CD8-positive, alpha-beta memory T cell (primary cell): ENCODE measurements at places on chromosomes 7 and 10. TPM values are rescaled to one million over a fixed set of nuclear protein-coding genes. Genes with fewer than 3 reads are reported as not detected.

The TMEM26 gene
- not detected for total RNA-seq

The ANXA7 gene
- total RNA-seq = 154 TPM

The TUBAL3 gene
- total RNA-seq = not detected

The PWWP2B gene
- total RNA-seq = 3.7 TPM

The GSTO1 gene
- total RNA-seq = 122 TPM

The HNRNPH3 gene
- 171 TPM for total RNA-seq

The SHOC2 gene
- 57.4 TPM for total RNA-seq

The GIGYF1 gene
- total RNA-seq = 54.7 TPM

The ZFYVE27 gene
- total RNA-seq = 28.6 TPM

DNA sequence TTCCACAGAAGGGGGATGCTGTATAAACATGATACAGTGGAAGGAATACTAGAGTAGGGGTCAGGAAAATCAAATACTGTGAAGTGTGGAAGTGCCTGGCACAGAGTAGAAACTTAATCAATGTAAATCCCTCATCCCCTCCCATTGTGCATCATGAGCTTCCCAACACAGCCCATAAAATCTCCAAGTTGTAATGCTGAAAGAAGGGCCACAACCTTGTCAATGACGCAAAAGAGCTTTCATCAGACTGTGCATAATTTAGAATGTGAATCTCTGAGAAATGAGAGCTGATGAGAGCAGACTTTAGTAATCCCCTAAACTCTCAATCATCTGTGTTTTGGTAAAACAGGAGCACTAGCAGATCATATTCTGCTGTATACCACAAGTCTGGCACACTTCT, 105.2 kb upstream of the IMMP2L start:
- DNase-seq = no peak

GRCh38 chr10:11256896-11257295, 239.2 kb downstream of the CELF2 start:
- DNase-seq = no peak

DNA sequence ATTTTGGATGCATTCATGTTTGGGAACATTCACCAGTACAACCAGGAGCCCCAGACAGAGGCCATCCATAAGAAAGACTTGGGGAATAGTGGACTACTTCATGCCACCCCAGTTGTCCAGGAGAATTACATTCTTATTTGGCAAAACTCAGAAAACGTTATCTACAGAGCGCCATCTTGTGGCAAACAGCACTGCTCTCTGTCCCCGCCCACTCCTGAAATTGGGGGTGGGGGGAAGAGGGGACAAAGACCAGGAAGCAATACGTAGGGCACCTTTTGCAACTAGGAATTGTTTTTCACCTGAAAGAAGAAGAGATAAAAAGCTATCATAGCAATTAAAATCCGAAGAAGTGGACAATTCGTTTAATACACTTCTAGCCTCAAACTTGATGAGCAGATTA, 134.6 kb upstream of the MGMT start:
- no peak for DNase-seq

DNA sequence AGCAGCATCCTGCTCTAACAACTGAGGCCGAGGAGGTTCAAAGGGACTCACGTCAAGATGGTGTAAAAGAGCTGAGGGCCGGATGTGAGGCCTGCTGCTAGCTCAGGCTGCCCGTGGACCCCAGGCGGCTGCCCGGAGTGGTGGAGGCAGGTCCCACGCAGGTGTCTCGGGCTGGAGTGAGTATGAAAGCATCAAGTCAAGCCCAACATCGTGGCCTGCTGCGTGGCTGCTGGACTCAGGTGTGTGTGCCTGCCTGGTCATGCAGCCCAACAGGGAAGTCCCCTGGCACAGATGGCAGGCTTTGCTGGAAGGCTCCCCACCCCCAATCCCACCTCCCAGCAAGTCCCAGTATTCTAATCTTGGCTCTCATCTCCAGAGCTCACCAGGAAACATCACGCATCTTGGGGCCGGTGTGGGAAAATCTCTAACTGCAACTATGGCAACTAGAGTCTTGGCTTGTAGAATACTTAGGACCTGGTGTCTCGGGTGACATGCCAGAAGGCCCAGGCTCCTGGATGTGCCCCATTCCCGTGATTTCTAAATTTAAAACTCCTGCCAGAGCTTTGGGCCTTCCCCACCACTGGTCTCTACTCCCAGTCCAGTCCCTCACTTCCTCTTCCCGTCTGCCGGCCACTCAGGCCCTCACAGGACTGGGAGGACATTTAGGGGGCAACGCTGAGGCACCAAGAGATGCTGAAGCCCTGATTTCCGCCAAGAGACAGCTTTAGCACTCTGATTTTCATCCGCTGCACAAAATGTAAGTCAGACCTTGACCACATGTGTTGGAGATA, 85.9 kb downstream of the PRKAG2 start:
- no peak for DNase-seq

DNA sequence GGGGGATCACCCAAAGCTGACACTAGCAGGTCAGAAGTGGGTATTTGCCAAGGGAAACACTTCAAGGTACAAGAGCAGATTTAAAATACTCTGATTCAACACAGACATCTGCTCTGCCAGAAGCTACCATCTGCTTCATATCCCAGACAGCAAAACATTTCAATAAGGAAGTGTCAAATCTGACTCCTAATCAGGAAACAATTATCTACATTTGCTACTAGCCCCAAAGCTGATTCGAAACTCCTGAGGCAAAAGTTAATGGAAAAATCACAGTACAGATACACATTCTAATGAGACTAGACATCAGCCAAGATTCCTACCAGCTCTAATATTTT, 48.9 kb downstream of the PARD3 start:
- no peak for DNase-seq

DNA sequence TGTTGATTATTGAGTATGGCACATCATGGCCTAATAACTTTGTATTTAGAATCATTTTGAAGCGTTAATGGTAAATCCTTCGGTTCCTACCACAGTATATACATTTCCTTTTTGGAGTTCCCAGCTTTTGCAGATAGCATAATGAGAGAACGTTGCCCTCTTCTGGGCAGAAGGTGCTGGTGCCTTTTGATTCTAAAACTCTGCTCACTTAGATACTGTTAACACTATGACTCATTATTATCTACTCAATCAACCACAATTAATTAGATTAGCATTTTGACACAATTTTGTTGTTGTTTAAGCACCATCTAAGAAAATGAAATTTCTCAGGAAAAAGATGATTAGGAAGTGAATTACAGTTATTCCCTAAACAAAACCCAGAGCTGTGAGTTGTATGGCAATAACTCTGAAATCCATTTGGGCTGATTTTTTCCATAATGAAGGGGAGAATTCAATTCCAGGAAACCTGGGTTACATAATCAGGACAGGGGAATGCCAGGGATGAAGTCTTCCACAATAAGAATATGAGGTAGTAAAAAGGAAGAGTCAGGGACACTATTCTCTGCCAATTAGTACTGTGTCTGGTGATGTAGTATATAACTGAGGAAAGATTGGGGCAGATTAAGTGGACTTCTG, 11.5 kb upstream of the DLD start:
- DNase-seq = peak; percentile 31

DNA sequence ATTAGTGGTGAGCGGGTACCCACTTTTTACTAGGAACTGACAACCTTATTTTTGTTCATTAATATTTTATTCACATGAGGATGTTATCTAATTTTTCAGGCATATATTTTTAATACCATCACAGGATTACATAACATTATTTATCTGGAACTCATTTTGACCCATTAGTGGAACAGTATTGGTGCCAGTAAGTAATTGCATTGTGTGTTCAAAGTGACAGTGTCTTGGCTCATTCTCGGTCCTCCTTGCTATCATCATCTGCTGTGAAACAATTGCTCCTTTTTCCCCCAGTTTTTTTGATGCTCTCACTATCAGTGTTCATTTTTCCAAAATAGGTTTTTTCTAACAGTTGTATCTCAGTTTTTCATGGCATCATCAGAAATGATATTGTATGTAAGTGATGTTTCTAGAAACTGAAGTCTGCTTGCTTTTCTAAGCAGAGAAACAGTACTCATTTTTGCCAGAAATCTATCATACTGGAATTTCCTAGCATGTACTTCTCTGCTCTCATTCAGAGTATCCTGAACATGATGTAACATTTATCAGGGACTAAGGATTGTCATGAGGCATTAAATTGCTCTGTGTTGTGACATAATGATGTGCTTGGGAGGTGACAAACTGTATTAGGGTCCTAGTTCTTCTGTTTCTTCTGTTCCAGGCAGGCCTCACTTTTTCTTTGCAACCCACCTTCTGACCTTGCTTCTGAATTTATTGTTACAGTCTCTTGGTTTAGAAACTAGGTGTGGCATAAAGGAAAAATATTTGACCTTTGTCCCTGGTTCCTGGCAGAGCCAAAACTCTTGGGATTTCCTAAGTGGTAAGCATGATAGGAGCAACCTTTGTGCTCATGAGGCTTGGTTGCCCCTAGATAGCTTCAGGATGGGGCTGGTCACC, 4.2 kb downstream of the NUB1 start:
- no peak for DNase-seq

GRCh38 chr7:33671531-33672262, 233.6 kb upstream of the BMPER start:
- DNase-seq = no peak

GRCh38 chr10:91251430-91252056, 31.1 kb downstream of the PCGF5 start:
- peak; percentile 62 for DNase-seq

GRCh38 chr10:68697106-68697505, 23.9 kb upstream of the CCAR1 start:
- no peak for DNase-seq

- no peak for DNase-seq
Observed at GRCh38 chr7:134941185-134941900, 45.0 kb upstream of the AGBL3 start.

DNA sequence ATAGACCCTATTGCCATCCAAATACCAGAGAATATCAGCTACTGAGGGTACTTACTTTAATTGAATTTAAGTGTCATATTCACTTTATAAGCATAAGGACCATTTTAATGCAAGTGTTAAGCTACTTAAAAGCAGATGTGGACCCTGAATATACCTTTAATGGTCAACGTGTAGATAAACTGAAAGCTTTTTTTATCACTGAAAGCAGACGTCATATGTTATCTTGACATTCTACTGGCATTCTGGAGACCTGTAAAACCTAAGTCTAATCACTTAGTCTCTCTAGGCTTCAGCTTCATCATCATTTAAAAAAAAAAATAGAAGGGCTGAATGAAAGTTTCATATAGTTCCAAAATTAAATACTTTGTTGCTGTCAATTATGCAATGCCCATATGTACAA, 116.5 kb downstream of the ELAPOR2 start:
- no peak for DNase-seq

- DNase-seq = peak; percentile 19
Observed at GRCh38 chr7:142391191-142391992, 133.5 kb upstream of the PRSS58 start.

DNA sequence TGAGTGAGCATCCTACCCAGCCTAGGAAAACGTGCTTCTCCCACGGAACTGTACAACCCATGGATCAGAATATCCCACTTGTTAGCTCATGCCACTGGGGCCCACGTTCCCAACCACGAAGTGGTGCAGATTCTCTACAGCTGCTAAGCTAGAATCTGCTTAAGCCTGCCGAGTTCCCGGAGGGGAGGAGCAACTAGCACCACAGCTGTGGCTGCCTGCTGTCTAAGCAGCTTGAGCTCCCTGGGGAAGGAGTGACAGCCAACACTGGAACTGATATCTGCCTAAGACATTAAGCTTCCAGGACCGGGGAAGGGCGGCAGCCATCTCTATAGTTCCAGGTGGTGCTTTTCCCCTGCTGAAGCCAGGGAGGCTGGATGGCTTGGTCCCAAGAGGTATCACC, 334.7 kb upstream of the CHRM2 start:
- DNase-seq = no peak

DNA sequence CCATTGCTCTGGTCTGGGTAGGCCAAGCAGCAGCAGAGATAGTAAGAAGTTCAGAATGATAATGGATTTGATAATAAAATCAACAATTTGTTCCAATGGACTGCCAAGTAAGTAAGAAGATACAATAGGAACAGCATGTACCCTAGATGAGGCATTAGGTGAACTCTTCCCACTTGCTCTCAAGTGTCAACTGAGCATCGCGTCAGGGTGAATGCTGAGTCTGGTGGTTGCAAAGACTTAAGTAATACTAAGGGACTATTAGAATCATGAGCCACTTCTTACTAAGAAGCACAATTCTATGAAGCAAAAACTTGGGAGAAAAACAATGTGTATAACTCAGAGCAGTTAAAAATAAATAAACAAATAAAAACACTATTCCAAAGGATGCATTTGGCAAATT, 54.5 kb downstream of the LRRN3 start:
- DNase-seq = no peak

- DNase-seq = no peak
Observed at GRCh38 chr7:29539471-29539870, 24.2 kb upstream of the PRR15 start.

DNA sequence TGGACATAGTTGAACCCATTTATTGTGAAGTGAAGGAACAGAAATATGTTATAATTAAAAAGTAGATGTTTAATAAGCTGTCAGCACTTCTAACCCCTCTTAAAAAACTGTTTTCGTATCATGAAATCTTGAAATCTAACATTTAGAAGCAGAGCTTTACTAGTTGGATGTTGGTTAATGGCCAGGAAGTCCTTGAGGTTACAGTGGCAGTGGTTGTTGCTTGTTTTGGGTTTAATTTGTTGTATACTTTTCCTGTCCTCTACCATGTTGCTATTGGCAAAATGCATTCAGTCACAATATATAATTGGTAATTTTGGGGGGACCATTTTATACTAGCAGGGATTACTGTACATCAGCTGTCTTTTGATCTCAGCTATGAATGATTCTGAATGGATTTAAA, 60.7 kb downstream of the EXOC4 start:
- no peak for DNase-seq

GRCh38 chr10:119118231-119118630, 14.3 kb downstream of the DENND10 start:
- no peak for DNase-seq

DNA sequence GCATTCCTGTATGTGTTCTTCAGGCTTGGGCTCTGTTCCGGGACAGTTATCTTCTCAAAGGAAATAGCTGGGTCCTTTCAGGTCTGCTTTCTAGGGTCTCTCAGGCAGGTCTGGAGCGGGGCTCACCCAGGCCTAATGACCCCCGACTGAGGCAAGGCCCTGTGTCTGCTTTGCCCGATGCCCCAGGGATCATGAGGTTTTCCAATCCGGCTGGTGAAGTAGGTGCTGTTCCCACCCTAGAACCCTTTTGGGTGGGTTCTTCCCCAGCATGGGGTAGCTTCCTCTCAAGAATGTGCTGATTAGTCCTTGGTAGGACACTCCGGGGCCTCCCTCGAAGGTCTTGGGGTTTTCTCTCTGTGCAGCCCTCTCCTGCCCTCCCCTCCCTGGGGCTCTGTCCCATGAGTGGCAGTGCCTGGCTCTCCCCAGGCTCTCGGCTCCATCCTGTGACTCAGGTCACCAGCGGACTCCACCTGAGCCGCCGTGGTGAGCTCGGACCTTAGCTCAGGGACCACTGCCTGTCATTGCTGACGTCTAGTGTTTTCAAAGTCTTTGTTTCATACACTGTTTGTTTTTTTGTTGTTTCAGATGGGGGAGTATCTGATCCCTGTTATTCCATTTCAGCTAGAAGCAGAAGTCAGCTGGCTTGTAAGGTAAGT, 71.0 kb upstream of the NKX6-2 start:
- DNase-seq = no peak

- no peak for DNase-seq
Observed at GRCh38 chr10:81135851-81136250, 598.1 kb downstream of the SH2D4B start.
